ENCODE measurements at places on chromosomes 6 and 20.

DNA sequence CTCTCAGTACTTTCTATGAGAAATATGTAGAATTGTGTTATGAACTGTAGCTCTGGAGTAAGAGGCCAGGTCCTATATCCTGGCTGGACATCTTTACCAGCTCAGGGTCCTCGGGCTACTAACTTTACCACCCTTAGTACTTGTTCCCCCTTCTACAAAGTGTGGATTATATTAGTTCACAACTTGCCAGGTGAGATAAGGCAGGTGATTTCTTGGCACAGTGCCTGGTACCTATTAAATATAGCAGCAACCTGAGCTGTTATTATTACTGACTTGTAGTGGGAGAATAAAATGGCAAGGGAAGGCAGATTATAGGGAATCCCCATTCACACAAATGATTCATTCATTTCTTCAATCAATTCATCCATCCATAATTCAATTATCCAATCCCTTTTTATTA lies 150.1 kb downstream of the DOK5 start:
- DNase-seq: no peak

DNA sequence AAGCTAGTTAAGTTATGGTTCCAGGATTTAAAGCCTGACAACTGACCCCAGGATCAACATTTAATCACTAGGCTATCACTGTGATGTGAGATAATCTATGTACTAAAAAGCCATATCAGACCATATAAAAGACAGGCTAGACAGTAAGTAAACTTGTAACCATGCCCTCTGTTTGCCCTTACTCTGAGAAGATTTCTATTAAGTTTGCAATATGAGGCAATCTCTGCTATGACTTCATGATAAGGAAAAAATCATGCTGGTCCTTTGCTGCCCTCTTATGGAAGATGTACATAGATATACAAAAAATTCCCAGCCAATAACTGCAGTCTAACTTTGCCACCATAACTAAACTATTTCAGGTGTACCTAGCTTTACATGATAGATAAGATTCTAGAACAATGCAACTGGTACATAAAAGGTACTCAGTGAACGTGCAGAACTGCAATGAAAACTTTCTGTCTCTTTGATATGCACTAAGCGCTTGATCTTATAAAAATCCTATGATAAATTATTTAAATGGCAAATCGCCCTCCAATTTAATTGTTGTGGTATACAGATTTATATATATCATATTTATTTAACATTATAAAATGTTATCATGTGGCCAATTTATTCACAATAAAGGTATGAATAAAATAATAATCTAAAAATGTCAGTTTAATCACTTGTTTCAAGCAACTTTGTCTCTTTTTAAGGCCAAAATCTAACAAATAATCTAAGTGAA lies 70.5 kb downstream of the FAM217A start:
- DNase-seq: no peak

DNA sequence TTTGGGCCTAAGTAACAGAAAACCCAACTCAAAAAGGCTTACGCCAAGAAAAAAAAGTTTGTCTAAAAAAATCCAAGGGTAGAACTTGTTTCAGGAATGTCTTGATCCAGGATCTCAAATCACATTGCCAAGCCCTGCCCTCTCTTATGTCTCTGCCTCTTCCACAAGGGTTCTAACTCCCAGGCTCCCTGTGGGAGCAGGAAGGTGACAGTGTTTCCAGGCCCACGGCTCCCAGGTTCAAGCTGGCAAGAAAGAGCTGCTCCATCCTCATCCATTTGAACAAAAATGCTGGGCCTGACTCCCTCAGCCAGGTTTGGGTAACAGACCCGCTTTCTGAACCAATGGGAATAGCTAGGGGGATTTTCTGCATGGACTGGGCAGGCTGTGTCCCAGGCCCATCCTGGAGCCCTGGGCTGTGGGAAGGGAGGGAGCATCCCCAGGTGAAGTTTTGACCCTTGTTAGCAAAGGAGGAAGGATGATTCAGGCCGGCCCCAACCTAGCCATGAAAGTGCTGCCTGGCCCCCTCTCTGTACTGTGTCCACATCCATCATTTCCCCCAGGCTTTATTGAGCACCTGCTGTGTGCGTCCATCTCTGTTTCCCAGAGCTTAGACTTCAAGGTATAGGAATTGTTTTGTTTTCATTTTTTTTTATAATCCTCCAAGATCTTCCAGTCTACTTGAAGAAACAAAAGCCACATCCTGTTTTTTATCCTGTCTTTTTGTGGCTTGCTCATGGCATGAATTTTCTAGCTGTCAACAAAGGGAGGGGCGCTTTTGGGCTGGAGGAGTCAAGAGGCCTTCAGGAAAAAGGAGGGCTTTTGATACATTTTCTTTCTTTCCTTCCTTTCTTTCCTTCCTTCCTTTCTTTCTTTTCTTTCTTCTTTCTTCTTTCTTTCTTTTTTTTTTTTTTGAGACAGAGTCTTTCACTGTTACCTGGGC lies 159.8 kb downstream of the TFAP2C start:
- DNase-seq: no peak

DNA sequence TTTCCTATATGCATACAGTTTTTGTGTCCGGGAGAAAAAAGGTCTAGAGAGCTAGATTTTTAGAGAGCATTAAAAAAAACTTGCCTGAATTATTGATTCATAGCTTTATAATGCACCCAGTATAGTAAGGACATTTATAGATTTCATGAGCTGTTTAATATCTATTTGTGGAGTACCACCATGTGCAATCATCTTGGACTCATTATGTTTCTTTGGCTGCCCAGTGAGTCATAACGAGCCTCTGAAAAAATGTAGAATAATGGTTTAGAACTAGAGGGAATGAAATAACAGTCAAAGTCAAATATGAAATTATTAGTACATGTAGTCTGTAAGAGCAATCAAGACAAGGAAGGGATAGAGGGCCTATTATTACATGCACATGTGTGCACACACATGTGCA lies 350.0 kb downstream of the CD83 start:
- DNase-seq: no peak

- no peak for DNase-seq
Measured at GRCh38 chr6:169957351-169957963, 206.0 kb downstream of the ERMARD start.

DNA sequence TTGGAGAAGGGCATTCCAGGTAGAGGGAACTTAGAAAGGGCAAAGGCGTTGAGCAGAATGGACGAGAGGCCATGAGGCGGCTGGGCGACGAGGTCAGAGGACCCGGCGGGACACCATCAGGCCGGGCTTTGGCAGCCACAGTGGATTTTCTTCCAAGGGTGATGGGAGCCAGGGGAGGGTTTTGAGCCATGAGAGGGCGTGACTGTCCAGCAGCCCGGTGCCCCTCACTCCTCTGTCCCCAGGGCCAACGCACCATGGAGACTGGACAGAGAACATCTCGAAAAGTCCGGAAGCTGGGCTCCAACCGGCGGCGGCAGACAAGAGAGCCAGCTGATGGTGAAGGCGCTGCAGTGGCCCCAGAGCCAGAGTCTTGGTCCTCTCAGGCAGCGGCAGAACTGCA lies 6.4 kb downstream of the RAB44 start:
- no peak for DNase-seq

- DNase-seq: no peak
Measured at GRCh38 chr6:108810057-108810643, 38.1 kb upstream of the ARMC2 start.

GRCh38 chr6:35717449-35718374 lies 19.1 kb upstream of the ARMC12 start:
- DNase-seq: no peak

DNA sequence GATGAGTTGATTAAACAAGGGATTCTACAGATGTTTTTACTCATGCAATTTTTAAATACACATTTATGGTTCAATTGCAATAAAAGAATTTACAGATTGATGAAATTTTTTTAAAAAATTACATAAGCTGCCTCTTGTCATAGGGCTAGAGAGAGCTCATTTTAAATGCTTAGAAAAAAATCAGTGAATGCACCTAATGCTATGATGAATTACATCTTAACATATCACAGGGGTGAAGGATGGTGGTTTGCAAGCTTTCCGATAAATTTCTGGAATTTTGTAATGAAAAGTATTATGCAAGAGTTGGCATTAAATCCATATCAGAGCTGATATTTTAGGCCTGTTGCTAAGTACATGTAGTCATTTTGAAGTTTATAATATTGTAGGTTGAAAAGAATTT lies 29.6 kb downstream of the DSE start:
- no peak for DNase-seq

DNA sequence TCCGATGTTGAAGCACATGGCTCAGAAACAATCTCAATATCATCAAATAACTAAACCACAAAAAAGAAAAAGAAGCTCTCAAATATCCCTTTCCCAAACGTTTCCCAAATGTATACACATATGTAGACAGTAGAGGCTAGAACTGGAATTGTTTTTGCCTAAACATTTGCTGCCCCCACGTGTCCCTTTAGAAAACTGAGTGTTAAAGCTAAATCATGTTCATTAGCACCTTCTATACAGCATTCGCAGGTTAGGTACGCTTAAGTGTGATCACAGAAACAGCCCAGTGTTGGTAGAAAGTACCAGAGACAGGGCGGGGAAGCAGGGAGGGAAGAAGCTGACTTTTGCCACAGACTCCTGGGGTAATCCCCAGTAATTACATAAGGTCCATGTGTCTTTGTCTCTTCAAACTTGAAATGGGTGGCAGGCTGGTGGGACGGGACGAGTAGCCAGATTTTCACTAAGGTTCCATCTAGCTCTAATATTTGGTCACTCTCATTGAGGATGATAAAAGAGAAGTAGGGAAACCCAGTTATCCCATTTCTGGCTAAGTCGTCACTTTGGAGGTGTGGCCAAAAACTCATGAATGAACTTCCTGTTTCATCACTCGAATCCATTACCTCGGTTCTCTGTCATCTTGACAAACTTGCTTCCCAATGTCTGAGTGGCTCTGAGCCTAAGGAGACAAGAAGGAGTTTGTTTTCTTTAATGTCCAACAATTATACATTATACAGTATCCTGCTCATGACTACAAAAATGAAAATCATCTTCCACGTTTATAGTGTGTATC lies 15.0 kb upstream of the TFAP2A start:
- DNase-seq: no peak

DNA sequence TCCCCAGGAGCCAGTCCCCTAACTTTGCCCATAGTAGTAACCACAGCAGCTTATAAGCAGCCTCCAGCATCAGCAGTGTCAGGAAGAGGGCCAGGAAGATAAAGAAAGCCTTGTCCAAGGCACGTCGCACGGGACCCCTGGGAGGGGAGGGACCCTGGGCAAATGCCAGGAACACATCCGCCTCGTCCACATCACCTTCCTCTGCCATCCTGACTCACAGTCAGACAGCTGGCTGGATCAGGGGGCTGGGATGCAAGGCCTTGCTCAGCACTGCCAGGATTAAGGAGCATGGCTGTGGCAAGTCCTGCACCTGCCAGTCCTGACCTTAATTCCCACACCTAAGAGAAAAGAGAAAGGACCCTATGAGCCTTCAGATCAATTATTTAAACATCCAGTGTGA lies 11.5 kb upstream of the ZBTB22 start:
- no peak for DNase-seq

GRCh38 chr6:37173493-37174195 lies 3.7 kb downstream of the PIM1 start:
- no peak for DNase-seq

- no peak for DNase-seq
Measured at GRCh38 chr6:32081168-32081990, 27.8 kb downstream of the TNXB start.

DNA sequence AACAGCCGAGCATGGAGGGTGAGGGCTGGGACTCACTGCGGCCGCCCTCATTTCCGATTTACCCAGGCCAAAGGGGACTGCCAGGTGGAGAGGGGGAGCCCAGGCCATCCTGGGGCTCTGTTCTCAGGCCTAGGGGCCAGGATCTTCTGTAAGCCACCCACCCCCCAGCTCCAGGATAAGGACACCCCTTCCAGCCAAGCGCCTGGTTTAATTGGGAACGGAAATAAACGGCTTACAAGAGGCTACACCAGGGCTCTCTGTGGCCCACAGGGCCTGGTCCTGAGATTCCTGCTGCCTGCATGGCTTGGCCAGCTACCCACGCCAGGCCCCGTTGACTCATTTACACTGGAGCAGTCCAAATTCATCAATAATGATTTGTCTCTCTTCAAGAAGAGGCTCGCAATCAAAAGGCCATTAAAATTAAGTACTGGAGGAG lies 68.1 kb upstream of the TOP1 start:
- no peak for DNase-seq

- DNase-seq: no peak
Measured at GRCh38 chr20:3312940-3313682, 74.1 kb upstream of the SLC4A11 start.

GRCh38 chr20:57667388-57667787 lies 42.4 kb downstream of the PMEPA1 start:
- no peak for DNase-seq

- DNase-seq: no peak
Measured at GRCh38 chr6:79403563-79403962, 133.7 kb downstream of the LCA5 start.

DNA sequence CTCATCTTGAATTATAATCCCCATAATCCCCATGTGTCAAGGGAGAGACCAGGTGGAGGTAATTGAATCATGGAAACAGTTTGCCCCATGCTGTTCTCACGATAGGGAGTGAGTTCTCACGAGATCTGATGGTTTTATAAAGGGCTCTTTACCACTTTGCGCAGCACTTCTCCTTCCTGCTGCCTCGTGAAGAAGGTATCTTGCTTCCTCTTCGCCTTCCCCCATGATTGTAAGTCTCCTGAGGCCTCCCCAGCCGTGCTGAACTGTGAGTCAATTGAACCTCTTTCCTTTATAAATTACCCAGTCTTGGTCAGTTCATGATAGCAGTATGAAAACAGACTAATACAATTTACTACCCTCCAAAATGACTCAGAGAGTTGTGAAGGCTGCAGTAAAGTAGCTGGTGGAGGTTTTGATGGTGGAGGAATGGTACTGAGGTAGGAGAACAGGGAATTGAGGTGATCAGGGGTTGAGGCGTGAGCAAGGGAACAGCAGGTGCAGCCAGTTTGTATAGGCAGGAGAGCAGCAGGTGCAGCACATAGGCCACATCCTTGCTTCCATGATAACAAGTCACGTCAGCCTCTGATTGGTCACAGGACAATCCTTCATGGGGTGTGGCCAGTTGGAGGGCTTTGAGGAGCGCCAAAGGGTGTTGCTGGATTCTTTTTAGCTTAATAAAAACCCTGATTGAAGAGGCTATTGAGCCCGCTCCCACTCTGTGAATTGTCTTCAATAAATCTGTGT lies 150.0 kb downstream of the CDC5L start:
- DNase-seq: no peak

DNA sequence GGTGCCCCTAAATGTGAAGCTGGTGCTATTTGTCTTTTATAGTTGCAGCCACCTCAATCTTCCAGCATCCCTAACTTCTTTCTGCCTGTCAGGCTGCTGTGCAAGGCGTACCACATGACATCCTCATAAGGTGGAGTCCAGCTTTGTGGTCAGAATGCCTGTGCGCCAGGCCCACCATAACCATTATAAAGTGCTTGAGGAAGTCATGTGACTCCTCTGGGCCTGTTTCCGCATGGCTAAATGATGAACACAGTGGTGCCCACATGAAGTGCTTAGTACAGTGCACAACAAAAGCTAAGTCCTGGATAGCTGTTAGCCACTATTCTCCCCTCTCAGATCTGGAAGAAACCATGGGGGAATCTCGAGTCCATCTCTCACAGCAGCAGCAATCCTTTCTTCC lies 75.6 kb downstream of the INSM1 start:
- no peak for DNase-seq

All from stimulated activated CD8-positive, alpha-beta memory T cell treated with anti-CD3 and anti-CD28 coated beads, Interleukin-7, amount 100 ng/mL, for 1 hour (primary cell).